Tongue (tissue), 3 donors: ENCODE measurements at places on chromosomes 6 and 20. TPM values are rescaled to one million over a fixed set of nuclear protein-coding genes. Genes with fewer than 3 reads are reported as not detected.

The TULP1 gene
- total RNA-seq: not detected

The CNBD2 gene
- 1.9 TPM for total RNA-seq

The TRDN gene
- 249 TPM for total RNA-seq

The FBXO5 gene
- 16.4 TPM for total RNA-seq

The MCHR2 gene
- not detected for total RNA-seq

The SLC12A5 gene
- total RNA-seq: 0.21 TPM

The HLA-DPB1 gene
- 9.9 TPM for total RNA-seq

The ROS1 gene
- total RNA-seq: 0.92 TPM

The TSBP1 gene
- not detected for total RNA-seq

The SASH1 gene
- total RNA-seq: 91.9 TPM

The CRISP2 gene
- total RNA-seq: not detected

The PPP1R14C gene
- 42.3 TPM for total RNA-seq

The SOBP gene
- 19.2 TPM for total RNA-seq

The TINAG gene
- total RNA-seq: not detected

The KCNK16 gene
- not detected for total RNA-seq

The GJA10 gene
- not detected for total RNA-seq

The PRSS35 gene
- 12.4 TPM for total RNA-seq

The OR2J3 gene
- total RNA-seq: not detected

The CALHM6 gene
- not detected for total RNA-seq

The RAET1L gene
- 3.3 TPM for total RNA-seq

The PAK5 gene
- total RNA-seq: 0.10 TPM

The EFCAB8 gene
- total RNA-seq: 2.3 TPM

The SLC17A2 gene
- not detected for total RNA-seq

The LINC00237 gene
- total RNA-seq: not detected

The ZMYND8 gene
- total RNA-seq: 17.3 TPM

The FILIP1 gene
- total RNA-seq: 71.9 TPM

The CRNKL1 gene
- total RNA-seq: 41.9 TPM

The HNF4A gene
- not detected for total RNA-seq

The SYCP2 gene
- 6.6 TPM for total RNA-seq

The NSFL1C gene
- total RNA-seq: 28.5 TPM

The TMEM217 gene
- 0.31 TPM for total RNA-seq

The IFNGR1 gene
- total RNA-seq: 74.0 TPM

The HTR1E gene
- not detected for total RNA-seq

The TRIM40 gene
- not detected for total RNA-seq

The JPH2 gene
- 188 TPM for total RNA-seq

The CASS4 gene
- total RNA-seq: 2.8 TPM

The ACTL10 gene
- 0.10 TPM for total RNA-seq

The ZNF311 gene
- 1.5 TPM for total RNA-seq

The GSTA2 gene
- total RNA-seq: not detected

The CDC25B gene
- total RNA-seq: 52.3 TPM

The ACTR5 gene
- 9.6 TPM for total RNA-seq

The FRK gene
- 2.7 TPM for total RNA-seq

The UBE2J1 gene
- total RNA-seq: 33.6 TPM

The ZFP57 gene
- not detected for total RNA-seq

The LTB gene
- total RNA-seq: 1.7 TPM
